ENCODE measurements at places on chromosomes 2 and 18.

DNA sequence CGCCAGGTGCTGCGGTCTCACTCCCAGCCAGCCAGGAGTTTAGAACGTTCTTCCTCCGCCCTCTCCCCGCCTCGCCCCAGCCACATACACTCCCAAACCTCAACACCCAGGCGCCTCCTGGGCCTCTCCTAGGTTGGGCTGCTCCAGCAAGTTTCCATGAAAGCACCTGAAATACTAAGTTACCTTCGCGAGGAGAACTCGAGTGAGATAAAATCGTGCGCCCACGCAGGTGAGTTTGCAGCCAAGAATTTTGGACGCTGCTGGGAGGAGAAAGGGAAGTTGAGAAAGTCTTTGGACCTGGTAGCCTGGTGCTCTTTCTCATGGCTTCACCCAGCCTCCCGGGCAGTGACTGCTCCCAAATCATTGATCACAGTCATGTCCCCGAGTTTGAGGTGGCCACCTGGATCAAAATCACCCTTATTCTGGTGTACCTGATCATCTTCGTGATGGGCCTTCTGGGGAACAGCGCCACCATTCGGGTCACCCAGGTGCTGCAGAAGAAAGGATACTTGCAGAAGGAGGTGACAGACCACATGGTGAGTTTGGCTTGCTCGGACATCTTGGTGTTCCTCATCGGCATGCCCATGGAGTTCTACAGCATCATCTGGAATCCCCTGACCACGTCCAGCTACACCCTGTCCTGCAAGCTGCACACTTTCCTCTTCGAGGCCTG, at the start of gene GPR39:
TSS of gene GPR39 (plus strand) at position 83 of the 673 bp plus-strand sequence.
- no peak for DNase-seq

DNA sequence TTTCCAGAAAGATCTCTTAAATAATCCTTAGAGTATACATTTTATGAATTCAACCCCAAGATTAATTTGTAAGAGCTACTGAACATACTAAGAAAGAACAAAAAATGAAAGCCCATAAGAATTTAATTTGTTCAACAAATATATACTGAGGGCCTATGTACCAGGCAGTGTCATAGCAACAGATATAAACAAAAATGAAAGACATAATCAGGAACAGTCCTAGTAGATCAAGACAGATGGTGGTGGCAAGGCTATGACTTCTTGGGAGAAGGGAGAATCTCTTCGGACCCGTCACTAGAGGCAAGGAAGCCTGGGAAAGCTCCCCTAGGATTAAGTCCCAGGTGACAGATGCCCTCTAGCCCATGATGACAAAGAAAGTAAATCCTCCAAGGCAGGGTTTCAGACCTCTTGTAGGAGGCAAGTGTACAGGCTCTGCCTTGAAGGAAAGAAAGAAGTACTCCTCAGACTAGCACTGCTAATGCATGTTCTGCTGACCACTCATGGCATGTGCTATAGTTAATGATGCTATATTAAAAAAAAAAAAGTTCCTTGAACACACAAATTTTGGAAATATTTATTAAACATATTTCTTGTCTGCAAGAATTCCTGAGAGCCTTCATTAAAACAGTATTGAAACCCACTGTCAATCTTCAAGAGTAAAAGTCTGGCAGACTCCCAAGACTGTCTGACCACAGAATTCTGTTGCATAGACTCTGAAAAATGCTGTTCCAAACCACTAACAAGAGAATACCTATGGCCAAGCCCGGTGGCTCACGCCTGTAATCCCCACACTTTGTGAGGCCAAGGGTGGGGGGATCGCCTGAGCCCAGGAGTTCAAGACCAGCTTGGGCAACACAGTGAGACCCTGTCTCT, 31.5 kb downstream of the NOL10 start:
- no peak for DNase-seq

DNA sequence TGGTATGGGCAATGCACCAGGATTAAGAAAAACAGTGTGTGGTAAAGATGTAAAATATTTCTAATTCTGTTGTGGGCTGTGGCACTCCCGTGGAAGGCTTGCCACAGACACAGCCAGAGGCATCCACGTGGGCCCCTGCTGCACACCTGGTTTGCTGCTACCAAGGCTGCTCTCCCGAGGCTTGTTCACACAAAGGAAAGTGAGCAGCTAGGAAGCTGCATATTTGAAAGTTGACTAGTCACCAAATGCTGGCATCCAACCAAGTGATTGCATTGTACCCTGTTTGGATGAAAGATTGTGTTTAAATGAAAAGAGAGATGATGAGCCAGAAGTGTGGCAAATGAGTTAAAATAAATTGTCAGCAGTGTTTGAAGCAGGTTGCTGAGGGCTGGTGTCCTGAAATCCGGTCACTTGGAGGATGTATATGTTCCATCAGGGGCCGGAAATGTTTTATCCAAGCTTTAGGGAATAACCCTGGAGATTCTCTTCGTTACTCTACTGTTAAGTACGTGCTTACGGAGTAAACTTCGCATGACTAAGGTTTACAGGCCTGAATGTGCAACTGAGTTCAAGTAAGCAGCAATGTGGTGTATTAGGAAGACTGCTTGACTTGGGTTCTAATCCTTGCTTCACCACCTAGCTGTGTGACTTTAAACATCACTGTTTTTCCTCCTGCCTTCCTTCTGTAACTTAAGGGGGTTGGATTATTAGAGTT, 86.1 kb downstream of the MSH2 start:
- no peak for DNase-seq

- no peak for DNase-seq
Observed at GRCh38 chr18:495017-495416, 5.5 kb downstream of the COLEC12 start.

GRCh38 chr2:75710220-75710576, 517 bp downstream of the GCFC2 start:
- no peak for DNase-seq

- no peak for DNase-seq
Observed at GRCh38 chr2:135011633-135012032, 35.6 kb downstream of the MAP3K19 start.

All from stimulated activated CD4-positive, alpha-beta T cell treated with anti-CD3 and anti-CD28 coated beads, Interleukin-15, amount 100 ng/mL, for 1 hour (primary cell).